Activated gamma-delta T cell treated with Interleukin-2 at 50 U/mL for 16 hours (primary cell): ENCODE measurements at places on chromosomes 16 and 17.

GRCh38 chr16:81799138-81799504 is 20.0 kb downstream of the PLCG2 start:
- no peak for DNase-seq

- DNase-seq, result peak; percentile 47
These were observed 689 bp upstream of the TBC1D24 start for GRCh38 chr16:2473999-2474876.

DNA sequence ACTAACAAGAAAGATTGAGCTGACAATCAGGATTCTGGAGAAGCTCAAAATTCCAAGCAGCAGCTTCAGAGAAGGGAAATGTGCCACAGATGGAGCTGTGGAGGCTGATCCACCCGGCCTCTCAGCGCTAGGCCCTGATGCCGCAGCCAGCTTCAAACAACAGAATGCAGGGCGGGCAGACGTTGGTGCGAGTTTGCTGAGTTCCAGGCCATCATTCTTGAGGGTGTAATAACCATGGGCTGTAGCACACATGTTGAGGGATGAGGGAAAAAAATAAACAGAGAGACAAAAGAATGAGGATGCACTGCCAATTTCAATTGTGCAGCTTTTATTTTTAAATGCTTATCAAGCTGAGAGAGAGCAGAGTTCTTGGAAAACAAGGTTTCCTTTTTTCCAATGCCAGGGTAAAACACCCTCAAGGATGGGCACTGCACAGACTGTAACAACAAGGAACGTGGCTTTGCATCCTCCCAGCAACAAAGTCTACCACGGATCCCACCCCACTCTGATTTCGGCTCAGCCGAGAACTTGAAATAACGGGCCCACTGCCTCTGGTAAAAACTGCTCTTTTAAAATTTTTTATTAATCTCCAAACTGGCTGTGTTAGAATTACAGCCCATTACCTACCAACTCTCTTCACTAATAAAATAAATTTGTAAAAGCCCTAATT is 90.2 kb downstream of the SMG6 start:
- DNase-seq, result no peak

DNA sequence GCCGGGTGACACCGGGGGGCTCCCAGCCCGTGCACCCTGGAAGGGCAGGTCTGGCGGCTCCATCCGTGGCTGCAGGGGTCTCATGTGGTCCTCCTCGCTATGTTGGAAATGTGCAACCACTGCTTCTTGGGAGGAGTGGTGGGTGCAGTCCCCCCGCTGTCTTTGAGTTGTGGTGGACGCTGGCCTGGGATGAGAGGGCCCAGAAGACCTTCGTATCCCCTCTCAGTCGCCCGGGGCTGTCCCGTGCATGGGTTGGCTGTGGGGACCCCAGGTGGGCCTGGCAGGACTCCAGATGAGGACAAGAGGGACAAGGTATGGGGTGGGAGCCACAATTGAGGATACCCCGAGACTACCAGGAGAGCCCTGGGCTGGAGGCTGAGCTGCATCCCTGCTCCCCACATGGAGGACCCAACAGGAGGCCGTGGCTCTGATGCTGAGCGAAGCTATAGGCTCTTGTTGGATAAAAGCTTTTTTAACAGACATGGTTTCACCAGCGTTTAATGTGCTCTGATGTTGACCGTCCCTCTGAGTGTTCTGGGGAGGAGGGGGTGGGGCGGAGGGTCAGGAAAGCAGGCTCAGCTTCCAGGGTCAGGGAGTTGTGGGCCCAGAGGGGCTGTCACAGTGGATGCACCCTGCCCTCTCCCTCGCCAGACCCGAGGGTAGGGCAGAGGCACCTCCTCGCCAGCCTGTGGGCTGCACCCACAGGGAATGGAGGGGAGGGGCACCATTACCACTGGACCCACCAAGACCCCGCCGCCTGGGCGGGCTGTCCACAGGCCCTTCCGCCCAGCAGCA is 5.4 kb downstream of the SPATA2L start:
- DNase-seq, result no peak

DNA sequence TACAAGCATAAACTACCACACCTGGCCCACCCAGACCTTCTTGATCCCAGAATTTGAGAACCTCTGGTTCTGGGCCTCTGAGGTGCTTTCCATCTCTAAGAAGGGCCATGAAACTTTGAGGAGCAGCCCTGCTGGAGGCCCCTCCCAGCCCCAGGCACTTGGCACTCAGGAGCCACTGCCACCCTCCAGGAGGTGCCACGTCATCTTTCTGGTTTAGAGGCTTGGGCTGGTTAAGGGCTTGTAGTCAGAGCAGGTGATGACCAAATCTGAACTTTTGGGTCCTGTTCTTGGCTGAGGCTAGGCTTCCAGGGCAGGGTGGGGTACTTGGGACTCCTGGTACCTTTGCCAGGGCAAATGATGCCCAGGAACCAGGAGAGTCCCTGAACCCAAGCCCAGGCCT is 13.8 kb upstream of the DLX4 start:
- DNase-seq, result no peak

- DNase-seq, result no peak
These were observed 35.9 kb downstream of the CBFA2T3 start for GRCh38 chr16:88940862-88941817.

GRCh38 chr16:86044241-86044671 is 145.3 kb downstream of the IRF8 start:
- DNase-seq, result no peak

- DNase-seq, result peak; percentile 90
These were observed 60.4 kb downstream of the SLFN11 start for GRCh38 chr17:35312790-35313711.

- DNase-seq, result no peak
These were observed 169.3 kb downstream of the ZFHX3 start for GRCh38 chr16:72878301-72879269.

GRCh38 chr17:17603178-17603894 is 11.8 kb upstream of the PEMT start:
- DNase-seq, result no peak

DNA sequence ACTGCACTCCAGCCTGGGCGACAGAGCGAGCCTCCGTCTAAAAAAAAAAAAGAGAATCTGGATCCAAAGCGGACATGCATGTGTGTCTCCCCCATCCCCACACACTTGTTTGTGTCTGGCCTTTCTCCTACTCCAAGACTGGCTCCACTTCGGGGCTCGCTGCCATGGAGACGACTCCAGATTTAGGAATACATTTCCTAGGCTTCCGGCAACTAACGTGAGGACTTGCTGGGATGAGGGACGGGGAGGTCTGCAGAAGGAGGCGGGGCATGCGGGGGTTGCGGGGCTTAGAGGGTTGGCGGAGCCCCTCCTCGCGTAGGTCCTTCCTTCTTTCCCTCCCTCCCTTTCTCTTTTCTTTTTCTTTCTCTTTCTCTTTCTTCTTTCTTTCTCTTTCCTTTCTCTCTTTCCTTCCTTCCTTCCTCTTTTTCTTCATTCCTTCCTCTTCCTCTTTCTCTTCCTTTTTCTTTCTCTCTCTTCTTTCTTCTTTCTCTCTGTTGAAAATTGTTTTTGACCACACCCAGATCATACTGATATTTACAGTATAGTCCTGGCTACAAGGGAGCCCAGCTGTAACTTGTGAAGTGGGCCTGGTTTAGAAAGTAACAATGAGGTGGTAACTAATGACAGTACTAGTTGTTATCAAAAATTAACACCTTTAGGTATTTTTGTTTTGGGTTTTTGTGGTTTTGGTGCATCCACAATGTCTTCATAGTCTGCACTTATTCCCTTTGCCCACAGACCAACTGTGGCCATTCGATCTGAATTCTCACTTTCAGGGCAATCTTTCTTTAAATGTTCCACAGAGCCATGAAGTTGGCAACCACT is 25.2 kb downstream of the MIS12 start:
- DNase-seq, result no peak

DNA sequence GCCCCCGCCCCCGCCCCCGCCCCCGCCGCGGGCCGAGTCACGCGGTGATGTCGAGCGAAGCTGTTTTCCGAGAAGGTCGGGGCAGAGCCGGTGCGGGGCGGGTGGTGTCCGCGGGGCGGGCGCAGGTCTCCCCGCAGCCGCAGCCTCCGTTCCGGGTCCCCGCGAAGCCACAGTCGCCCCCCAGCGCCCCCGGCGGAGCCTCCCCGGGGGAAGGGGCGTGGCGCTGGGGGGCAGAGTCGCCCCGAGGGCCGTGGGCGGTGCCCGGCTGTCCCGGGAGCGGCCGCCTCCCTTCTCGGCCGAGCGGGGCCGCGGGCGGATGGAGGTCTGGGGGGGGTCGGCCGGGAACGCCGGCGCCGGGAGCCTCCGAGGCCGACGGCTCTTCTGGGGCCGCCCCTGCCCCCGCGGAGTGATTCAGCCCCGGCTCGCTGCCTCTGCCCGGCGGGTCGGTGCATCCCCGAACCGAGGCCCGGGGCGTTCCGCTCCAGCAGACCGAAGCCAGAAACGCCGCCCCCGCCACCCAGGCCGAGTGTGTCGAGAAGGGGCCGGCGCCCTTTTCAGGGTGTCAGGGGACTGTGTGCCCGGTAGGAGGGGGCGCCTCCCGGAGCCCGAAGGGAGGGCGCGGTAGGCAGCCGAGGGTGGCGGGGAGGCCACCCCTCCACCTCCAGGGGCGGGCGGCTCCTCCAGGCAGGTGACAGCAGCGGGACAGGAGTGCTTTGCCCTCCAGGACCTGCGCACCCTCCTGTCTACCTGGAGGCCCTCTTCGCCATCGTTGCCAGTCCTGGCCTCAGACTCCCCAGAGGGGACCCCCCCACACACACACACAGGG is 1.7 kb downstream of the METRNL start:
- DNase-seq, result peak; percentile 34

DNA sequence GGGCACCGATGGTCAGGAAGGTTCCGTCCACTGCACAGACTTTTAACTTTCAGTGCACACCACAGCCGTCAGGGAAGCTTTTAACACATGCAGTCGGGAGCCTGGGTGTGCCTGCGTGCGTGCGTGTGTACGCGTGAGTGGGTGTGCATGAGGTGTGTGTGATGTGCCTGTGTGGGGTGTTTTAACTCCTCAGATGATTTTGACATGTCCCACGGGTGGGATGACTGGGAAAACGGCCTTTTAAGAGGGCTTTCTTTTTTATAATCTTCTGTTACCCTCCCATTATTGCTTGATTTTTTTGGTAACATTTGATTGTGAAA is 152.7 kb upstream of the CHMP6 start:
- no peak for DNase-seq

DNA sequence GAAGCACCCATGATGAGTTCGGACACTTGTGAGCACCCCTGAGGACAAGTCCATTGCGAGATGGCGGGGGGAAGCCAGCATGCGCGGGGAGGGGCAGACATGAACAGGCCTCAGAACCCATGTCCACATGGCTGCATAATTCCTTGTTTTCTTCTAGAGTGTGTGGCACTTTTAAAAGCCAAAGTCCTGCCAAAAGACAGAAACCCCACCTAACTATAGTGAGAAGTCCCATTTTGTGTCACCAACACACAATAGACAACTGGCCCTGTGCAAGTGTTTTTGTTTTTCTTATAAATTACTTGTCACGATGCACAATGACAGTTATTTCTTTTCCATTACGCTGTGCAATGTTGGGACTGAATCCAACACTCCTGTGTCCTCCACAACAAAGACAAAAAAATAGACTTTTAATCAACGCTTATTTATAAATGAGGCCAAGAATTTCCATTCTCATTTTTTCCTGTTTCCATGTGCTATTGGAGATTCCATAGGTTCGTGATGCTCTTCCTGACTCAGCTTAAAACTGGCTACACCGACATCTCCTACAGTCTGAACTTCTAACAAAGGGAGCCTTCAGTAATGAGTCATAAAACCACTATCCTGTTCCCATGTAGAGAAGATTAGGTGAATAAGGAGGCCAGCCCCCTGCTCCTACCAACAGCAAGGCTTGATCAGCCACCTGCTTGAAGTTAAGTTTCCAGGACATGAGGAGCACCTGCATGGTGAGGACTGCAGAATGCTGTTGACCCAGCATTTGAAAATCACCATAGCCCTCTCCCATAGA is 98.9 kb downstream of the ZNF423 start:
- no peak for DNase-seq

DNA sequence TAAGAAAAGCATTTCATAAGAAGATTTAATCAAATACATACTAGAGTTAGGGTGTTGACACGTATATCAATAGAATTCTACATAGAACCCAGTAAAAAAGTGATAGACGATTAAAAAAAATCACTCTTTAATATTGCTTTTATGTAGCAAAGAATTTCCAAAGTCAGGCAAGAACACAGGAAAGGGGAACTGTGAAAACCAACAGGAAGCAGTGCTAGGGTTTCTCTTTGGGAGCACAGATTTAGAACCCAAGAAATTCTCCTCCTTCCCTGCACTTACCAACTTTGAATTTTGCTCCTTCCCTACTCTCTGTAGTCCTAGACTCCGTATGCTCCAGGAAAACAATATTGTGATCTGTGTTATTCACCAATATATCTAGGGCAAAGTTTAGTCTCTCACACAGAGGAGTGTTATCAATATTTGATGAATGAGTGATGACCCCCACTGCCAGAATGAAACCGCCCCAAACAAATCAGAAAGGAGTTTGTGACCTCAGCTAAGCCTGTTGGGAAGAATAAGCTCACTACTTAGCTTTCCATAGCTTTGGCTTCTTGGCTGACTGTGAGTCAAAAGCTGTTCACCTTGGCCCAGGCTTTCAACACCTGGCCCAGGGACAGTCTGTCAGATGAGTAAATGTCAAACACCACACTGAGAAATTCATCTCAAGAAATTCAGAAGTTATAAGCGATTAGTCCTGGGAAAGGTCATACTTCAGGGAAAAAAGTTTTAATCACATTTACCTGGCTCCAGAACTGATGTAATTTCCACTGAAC is 8.6 kb downstream of the RFWD3 start:
- DNase-seq, result no peak

- no peak for DNase-seq
These were observed 62.7 kb downstream of the ARHGAP44 start for GRCh38 chr17:12851901-12852435.

- DNase-seq, result no peak
These were observed 10.3 kb downstream of the HSPB9 start for GRCh38 chr17:42132941-42133340.

GRCh38 chr17:48546924-48547807 is 2.3 kb upstream of the HOXB2 start:
- DNase-seq, result no peak

DNA sequence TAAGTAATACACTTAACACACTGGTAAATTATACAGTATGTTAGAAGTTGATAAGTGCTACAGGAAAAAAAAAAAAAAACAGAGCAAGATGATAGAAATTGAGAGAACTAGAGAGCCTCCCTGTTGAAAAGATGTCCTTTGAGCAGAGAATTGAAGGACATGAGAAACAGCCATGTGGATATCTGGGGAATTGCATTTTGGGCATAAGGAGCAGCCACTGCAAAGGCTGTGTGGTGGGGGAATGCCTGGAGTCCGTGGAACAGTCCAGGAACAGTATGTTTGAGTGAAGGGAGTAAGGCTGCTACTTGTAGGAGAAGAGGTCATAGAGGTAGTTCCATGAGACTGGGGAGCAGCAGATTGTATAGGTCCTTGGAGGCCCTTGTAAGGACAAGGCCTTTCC is 178.4 kb downstream of the FTO start:
- no peak for DNase-seq

- peak; percentile 77 for DNase-seq
These were observed 7.7 kb downstream of the IL34 start for GRCh38 chr16:70653809-70654771.

GRCh38 chr17:77885678-77886386 is 72.7 kb upstream of the TNRC6C start:
- no peak for DNase-seq

- no peak for DNase-seq
These were observed 73.9 kb downstream of the ZNF778 start for GRCh38 chr16:89291363-89291762.
